WTC11 (cell line): ENCODE measurements at places on chromosomes 5 and 9. TPM values are rescaled to one million over a fixed set of nuclear protein-coding genes. Genes with fewer than 3 reads are reported as not detected.

Gene TSSK1B
- not detected in 3 replicates for total RNA-seq

Gene FAM200C
- total RNA-seq = 5.4 to 7.2 TPM (median 6.3 TPM) in 3 replicates

Gene DAB2
- total RNA-seq = 3.8 to 7.2 TPM (median 3.9 TPM) in 3 replicates

Gene GDA
- total RNA-seq = 0.25 to 0.68 TPM (median 0.39 TPM) in 3 replicates

Gene TMEM252
- not detected in 3 replicates for total RNA-seq

Gene PCDHB14
- 2.6 to 3.5 TPM (median 2.8 TPM) in 3 replicates for total RNA-seq

Gene SLC36A3
- not detected in 3 replicates for total RNA-seq

Gene SLC35D2
- total RNA-seq = 14.6 to 18.2 TPM (median 17.3 TPM) in 3 replicates

Gene LCN6
- not detected in 3 replicates for total RNA-seq

DNA sequence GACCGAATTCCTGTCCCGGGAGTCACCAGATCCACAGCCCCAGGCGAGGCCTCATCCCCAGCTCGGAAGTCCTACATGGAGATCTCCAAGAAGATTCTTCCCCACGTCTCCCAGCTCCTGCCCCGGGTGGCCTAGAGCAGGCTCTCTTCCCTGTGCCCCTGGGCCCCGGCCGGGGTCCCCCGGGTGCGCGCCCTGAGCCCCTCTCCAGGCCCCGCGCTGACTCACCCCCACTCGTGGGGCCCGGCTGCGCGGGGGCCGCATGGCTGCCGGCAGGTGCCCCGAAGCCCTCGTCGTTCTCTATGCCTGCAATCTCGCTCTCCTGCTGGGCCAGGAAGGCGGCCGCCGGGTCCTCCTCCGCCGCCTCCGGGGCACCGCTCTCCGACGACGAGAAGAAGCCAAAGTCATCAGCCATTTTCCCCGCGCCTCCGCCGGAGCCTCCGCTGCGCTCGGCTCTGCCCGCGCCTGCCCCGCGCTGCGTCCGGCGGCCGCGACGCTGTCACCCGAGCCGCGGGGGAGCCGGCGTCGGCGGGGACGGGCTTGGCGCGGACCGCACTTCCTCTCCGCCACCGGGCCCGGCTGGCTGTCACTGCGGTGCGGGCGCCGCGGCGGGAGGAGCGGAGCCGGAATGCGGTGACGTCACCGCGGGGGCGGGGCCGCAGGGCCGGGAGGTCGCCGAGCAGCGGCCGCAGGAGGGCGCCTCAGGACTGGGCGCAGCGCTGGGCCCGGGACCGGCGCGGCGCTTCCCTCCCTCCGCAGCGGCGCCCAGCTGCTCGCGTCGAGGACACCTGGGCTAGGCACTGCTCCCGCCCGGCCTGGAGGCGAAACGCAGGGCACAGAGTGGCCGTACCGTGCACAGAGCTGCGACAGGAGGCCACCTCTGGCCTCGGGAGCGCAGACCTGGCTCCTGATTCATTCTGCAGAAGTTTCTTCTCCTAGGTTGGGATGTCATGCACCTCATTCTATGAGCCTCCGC, at the start of gene CLTB:
Gene CLTB (minus strand): TSS at position 588 of the 973 bp plus-strand sequence. CDS start 176 bp downstream, at position 412.
- DNase-seq = peak; percentile 90

GRCh38 chr9:24297931-24298330, 247.8 kb downstream of the IZUMO3 start:
- DNase-seq = no peak

- DNase-seq = no peak
These were observed 235.9 kb downstream of the DMRTA1 start for GRCh38 chr9:22682536-22682935.

DNA sequence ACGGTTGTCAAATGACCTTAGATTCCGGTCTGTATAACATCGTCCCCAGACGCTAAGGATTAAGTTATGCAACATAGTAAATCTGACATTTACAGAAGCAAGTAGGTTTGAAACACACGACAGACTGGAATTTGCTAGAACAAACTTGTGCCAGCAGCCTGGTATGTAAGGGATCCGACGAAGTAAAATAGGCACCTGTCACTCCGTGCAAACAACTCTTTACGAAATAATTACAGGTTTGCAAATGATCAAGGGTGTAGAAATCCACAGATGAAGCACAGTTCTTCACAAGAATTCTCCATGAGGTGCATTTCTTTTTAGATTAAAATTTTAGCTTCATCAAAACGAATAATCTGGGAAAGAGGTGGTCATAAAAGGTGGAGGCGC, 508 bp downstream of the MOCS2 start:
- no peak for DNase-seq

- no peak for DNase-seq
These were observed 44.8 kb upstream of the HMHB1 start for GRCh38 chr5:143767162-143767561.

- DNase-seq = no peak
These were observed 189.2 kb downstream of the FSTL4 start for GRCh38 chr5:133423011-133423617.

GRCh38 chr5:33737697-33738096, 154.1 kb downstream of the ADAMTS12 start:
- DNase-seq = no peak

GRCh38 chr9:123654218-123654993, 275.5 kb downstream of the DENND1A start:
- no peak for DNase-seq

GRCh38 chr5:38341641-38342040, 83.3 kb downstream of the EGFLAM start:
- DNase-seq = no peak

GRCh38 chr9:90095682-90096081, 490.9 kb downstream of the GADD45G start:
- no peak for DNase-seq

- DNase-seq = no peak
These were observed 89.0 kb downstream of the NLN start for GRCh38 chr5:65811004-65811403.

DNA sequence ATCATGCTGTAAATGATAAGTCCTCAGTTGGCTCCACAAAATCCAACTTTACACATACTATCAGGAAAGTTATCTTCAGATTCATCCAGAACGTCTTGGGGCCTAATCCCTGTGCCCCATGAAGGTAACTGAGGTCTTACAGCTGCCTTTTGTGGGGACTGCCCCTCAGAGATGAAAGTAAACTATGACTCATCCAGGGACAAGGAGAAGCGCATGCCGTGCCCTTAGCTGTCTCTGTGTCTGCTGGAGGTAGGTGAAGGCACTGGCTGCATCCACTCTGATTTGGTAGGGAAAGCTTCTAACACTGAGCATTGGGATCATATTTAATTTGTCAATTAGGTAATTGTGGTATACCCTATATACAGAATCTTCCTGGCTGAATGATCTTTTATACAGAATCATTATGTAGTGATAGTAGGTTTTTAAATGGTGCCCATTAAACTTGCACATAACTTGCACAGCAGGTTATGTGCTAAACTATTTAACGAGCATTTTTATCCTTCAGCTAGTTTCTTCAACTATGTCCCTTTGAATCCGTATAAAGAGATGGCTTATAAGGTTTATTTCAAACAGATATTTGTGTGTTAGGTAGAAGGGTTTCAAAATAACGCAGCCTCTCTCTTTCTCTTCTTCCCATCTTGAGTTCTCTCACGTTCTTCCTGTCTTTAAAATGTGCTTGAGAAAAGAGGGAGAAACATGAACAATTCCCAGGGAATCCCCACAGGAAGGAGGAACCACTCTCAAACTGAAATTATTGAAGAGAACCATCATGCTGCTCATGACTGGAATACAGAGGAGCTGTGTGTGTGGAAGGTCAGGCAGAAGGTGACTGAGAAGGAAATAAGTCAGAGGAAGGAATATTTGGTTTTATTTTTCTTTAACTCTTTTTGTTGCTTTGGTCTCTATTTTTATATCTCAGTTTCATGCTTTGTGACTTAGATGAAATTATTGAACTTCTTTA, 250.9 kb downstream of the CD180 start:
- DNase-seq = no peak

DNA sequence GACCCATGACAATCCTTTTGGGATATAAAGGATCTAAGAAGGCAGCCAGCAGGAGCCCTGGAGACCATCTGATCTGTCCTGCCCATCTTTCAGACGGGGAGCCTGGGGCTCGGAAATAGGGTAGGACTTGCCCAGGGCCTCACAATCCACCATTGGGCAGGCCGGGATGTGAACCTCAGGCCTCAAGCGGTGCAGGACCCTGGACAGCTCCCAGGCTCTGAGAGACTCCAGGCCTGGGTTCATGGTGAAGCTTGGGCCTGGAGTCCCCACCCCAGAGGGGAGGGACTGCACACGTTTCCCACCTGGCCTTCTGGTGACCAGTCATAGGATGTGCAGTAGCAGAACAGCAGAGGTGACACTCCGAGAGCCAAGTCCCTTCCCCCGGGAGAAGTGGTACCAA, 36.6 kb upstream of the RAPGEF1 start:
- peak; percentile 85 for DNase-seq

- no peak for DNase-seq
These were observed 62.0 kb upstream of the GARNL3 start for GRCh38 chr9:127202461-127203169.

DNA sequence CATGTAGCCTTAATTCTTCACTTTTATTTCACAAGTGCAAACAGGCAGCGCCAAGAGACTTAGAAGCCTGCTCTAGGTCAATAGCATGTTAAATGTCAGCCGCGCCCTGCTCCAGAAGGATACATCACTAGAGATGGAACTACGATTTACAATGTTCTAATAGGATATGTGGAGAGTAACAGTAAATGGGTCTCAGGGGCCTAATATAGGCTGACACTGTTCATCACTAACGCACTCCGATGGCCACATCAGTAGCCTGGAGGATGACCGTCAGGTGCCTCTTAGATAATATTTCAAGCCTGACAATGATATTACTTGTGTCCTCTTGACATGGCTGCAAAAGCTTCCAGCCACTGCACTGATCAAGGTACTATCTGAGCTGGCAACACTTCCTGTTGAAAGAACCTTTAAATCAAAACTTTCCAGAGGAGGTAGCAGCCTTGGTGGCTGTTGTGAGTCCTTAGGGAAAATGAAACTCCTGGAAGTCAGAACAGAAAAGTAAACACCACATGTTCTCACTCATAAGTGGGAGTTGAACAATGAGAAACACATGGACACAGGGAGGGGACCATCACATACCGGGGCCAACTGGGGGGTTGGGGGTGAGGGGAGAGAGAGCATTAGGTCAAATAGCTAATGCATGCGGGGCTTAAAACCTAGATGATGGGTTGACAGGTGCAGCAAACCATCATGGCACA, 35.0 kb downstream of the PTTG1 start:
- no peak for DNase-seq

- DNase-seq = no peak
These were observed 1.9 kb upstream of the UBE2QL1 start for GRCh38 chr5:6446626-6447309.

DNA sequence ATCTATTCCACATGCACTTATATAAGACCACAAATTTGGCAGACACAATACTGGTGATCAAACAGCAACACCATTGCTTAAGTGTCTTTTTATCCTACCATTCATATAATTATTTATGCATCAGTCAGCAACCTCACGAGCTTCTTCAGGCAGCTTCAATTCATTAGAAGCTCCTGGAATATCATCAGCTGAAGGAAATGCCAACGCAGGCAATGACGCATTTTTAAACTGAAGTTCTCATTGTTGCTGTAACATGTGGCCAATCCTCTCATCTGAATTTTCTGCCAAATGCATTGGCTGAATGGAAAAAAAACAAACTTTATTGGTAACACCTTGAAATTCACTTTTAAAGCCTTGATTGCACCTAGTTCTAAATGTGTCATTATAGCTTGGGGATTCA, 376.4 kb upstream of the RGMB start:
- DNase-seq = no peak

GRCh38 chr9:125513668-125514413, 193.2 kb downstream of the MAPKAP1 start:
- no peak for DNase-seq

- DNase-seq = no peak
These were observed 51.4 kb downstream of the NEURL1B start for GRCh38 chr5:172692451-172692850.

GRCh38 chr9:105173826-105174225, 70.6 kb upstream of the SLC44A1 start:
- DNase-seq = no peak

DNA sequence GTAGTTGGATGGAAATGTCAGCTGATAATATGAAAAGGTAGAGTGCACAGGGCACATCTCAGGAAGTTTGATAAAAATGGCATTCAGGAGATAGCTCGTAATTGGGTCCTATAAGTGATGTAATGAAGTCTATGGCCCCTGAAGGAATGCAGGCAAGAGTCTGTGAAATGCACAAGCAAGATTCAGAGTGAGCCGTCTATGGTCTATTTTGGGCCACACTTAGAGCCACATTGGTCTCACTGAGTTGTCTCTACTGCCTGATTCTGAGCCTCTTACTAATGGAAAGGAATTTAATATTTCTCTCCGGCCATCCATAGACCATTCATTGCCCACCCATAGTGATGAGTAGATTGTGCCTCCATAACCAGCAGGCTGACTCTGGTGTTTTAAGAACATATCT, 111.3 kb upstream of the KCNN2 start:
- DNase-seq = no peak

DNA sequence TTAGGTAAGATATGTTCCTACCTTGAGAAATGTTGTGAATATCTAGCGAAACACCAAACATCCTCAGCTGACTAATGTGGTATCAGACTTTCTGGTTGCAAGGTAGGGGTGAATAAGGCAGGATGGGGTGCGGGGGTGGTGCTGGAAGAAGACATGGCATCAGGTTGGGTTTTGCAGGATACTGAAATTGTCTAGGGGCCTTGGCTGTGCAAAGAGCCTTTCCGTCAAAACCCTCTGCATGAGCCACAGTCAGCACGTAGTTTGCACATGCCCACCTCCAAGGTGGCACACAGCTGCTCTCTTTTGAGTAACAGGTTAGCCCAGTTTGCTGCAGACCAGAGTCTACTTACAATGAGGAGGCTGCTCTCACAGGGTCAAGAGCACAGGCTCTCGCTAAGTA, 42.0 kb downstream of the SFXN1 start:
- no peak for DNase-seq

DNA sequence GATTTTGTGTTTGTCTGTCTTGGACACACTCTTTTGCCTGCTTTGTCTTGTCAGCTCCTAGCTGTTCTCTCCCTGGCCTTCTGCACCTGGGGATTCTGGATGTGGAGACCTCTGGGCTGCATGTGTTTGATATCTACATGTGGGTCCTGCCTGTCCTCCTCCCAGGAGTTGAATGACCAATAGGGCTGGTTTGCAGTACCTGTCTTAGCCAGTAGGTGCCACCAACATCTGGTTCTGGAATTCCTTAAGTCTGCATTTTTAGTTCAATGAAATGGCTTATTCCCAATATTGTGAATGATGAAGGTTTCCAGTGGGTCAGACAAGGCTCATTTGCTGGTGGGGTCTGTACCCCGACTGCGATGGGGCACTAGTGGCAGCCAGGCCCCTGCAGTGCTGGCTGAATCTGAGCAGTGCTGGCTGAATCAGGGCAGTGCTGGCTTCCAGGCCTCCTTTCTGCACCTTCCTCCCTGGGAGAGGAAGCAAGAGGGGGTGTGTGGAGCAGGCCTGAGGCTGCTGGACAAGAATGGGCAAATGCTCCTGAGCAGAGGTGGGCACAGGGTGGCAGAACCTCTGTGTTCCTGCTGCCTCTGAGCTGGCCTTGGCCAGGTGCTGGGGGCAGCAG, 73.3 kb downstream of the RXRA start:
- DNase-seq = no peak
